ENCODE measurements at places on chromosomes 11 and 22.

DNA sequence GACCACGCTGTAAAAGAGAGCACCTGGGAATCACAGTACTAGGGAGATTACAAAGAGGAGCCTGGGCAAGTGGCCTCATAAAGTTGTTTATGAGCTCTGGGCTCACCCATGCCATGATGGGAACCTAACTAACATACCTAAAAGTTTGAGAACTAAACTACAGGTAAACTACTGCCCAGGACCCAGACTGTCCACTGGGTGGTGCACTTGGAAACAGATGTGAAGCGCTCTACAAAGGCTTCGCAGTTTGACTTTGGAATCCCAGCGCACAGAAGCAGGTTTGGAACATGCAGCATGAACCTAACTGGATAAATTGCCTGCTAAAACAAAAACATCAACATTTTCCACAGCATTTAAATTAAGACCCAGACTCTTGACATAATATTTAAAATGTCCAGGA, 418.6 kb downstream of the FAM181B start:
- no peak for DNase-seq

GRCh38 chr11:10777806-10778205, 26.8 kb downstream of the CTR9 start:
- no peak for DNase-seq

- no peak for DNase-seq
Observed at GRCh38 chr11:88213406-88213805, 38.2 kb upstream of the RAB38 start.

- DNase-seq = no peak
Observed at GRCh38 chr11:122102426-122102825, 13.6 kb downstream of the BLID start.

DNA sequence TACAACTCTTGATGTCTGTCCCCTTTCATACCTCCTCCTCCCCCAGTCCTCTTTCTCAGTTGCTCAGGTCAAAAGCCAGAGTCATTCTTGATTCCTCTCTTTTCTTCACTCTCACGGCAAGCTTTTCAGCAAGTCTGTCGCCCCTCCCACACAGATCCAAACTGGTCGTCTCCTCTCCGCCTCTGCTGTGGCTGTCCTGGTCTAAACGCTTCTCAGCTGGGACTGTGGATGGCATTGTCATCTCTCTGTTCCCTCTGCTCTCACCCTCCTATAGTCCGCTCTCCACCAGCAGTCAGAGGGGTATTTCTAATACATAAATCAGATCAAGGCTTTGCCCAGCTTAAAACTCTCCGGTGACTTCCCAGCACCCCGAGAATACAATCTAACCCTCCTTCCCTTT, 46.8 kb upstream of the SPATA19 start:
- DNase-seq = no peak

DNA sequence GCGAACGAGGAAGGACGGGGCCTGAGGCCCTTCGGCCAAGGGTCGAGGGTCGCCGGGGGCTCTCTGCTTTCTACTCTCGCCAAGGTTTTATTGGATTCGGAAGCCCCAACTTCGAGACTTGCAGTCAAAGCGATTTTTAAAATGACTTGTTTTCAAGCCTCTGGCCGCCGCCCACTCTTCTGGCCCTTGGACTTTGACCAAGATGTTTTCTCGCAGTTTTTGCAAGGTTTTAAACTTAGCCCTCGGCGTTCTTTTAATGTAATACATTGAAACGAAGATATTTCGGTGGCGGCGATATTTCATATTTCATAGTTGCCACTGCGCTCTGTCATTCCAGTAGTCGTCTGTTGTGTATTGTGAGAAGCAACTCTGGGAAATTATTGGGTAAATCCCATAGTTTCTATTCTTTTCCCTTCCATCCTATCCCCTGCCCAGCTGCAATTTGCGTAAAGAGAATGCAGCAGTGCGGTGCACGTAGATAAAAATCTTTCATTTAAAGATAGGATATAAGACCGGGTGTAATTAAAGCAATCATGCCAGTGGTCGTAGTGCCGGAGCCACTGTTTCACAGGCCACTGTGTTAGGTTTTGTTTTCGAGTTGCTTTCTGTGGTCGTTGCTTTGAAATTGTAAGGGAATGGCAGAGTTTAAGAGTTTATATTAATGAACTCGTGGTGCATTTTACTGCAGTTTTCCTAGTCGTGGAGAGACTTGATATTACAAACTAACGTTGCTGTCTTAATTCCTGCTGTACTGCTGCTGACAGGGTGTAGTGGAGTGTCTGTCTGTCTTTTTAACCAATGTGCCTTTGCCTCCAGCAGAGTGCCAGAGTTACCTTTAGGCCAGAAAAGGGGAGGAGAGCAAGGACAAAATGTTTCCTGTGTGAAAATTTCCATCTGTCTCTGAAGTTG, 702 bp downstream of the BIRC2 start:
- DNase-seq = no peak

GRCh38 chr11:15859411-15859810, 496.9 kb downstream of the SOX6 start:
- DNase-seq = no peak

DNA sequence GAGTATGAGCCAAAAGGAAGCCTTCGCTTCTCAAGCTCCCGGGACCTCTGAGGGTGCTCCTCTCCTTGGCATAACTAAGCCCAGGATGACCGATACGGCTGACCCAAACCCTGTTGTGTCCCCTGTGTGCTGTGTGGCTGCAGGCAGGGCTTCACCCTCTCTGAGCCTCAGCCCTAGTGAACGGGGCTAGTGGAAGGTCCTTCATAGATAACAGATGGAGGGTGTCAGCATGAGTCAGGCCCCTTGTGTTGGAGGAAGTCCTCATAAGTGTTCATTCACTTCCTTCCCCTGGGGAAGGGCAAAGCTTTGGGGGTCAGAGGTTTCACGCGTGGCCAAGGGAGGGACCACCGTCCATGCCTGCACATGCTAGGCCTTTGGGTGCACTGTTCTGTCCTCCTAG, 21.5 kb downstream of the SHISAL1 start:
- no peak for DNase-seq

DNA sequence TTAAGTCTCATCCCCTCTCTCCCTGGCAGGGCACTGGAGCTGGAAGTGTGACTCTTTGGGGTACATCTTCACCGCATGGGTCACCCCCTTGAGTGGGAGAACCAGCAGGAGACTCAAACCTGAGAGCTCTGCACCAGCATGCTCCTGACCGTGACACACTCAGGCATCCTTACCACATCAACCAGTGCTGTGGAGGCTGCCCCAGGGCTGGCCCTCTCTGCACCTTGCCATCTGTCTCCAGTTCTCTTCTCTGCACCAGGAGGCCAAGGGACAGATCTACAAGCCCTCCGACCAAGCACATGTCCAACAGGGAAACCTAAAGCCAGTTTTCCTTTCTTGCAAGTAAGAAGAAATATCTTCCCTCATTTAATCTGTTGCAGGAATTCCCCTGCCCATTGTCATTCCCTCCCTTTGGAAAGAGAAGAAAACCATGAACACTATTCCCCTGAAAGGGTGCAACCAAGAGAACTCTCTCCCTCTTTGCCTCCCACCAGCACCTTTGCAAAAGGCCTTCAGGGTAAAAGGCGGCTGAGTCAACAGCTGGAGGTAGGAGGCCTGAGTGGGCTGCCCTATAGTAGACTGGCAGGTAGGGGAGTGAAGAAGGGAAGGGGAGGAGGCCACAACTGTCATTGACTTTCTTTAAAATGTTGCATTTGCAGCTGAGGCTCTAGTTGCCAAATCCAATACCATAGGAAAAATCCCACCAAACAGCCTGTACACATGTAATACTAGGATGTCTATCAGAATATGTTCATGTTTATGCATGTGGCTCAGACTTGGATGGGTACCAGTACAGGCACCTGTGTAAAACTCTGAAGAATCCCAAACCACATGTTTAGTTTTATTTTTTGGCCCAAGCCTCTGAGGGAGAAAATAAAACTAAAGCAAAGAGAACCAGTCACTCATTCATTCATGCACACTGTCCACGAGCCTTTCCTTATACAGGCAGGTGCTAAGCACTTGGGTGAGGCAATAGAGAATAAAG, 117.0 kb downstream of the WT1 start:
- DNase-seq = no peak

- no peak for DNase-seq
Observed at GRCh38 chr22:43488031-43488866, 76.4 kb downstream of the MPPED1 start.

DNA sequence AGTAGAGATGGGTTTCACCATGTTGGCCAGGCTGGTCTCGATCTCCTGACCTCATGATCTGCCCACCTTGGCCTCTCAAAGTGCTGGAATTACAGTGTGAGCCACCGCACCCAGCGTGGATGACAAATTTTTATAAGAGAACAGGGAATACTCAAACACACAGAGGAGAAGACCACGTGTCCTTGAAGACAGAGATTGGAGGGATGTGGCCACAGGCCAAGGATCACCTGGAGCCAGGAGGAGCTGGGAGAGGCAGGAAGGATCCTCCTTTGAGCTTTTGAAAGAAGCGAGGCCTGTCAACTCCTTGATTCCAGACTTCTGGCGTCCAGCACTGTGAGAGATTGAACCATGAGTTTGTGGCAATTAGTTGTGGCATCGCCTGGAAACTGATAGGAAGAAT, 1049.5 kb downstream of the TBC1D22A start:
- DNase-seq = no peak

GRCh38 chr11:106852779-106853178, 165.5 kb downstream of the GUCY1A2 start:
- no peak for DNase-seq

GRCh38 chr11:133553885-133554740, 21.8 kb upstream of the OPCML start:
- no peak for DNase-seq

DNA sequence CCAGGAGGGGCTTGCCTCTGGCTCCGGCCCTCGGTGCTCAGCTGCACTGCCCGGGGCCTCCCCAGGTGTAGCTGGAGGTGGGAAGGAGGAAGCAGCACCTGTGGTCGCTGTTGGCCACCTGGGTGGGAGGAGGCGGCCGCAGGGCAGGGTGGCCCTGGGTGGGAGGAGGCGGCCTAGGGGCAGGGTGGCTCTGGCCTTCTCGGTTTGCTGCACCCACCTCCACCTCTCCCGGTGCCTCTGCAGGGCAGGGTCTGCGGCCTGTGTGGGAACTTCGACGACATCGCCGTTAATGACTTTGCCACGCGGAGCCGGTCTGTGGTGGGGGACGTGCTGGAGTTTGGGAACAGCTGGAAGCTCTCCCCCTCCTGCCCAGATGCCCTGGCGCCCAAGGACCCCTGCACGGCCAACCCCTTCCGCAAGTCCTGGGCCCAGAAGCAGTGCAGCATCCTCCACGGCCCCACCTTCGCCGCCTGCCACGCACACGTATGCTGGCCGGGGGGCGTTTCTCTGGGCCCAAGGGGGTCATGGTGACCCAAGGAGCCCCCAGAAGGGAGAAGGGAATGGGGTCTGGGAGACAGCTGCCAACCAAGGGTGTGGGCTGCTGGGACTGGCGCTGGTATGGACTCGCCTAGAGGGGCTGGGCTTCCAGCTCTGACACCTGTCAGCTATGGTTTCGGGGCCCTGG, 20.6 kb downstream of the MUC5AC start:
- no peak for DNase-seq

DNA sequence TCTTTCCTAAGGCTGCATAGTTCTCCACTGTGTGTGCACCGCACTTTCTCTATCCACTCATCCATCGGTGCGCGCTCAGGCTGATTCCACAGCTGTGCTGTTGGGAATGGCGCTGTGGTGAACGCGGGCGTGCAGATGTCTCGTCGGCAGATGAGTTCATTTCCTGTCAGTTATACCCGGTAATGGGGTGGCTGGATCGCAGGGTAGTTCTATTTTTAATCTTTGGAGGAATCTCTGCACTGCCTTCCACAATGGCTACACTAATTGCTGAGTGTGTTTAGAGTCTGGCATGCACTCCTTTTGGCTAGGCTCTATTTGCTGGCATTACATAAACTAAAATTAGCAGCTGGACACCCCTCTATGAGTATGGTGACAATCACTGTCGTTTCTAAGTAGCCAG, 27.9 kb upstream of the KRTAP5-7 start:
- no peak for DNase-seq

DNA sequence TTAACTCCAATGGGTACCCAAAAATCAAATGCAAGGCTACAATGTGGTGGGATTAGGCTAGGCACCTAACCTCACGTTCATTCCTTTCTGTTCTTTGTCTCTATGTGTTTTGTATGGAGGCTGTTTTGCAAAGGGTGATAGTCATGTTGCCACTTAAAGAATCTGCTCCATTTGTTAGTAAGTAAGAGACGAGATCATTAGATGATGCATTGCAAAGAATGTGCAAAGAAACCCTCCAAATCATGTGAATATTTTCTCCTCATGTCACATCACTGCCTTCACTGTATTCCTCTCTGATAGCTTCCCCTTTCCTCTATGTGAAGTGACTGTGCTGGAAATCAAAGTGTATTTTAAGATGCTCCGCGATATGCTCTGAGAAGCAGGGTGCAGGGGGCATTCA, 11.9 kb downstream of the SYT13 start:
- no peak for DNase-seq

DNA sequence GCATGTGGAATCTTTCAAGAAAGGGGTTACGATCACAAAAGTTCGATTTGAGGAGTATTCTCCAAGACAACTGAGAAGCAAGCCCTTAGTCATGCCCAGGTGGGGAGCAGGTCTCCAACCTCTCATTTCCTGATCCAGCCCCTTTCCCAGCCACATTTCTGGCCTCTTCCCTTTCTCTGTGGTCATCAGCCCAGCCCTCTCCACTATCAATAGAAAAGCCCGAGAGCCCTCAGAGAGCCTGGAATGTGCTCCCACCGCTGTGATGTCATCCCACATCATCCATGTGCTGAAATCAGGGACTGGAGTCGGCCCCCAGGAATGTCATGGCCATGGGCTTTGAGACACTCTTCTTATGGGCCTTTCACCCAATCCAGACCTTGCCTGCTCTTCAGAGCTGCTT, 62.6 kb downstream of the KCNJ1 start:
- no peak for DNase-seq

DNA sequence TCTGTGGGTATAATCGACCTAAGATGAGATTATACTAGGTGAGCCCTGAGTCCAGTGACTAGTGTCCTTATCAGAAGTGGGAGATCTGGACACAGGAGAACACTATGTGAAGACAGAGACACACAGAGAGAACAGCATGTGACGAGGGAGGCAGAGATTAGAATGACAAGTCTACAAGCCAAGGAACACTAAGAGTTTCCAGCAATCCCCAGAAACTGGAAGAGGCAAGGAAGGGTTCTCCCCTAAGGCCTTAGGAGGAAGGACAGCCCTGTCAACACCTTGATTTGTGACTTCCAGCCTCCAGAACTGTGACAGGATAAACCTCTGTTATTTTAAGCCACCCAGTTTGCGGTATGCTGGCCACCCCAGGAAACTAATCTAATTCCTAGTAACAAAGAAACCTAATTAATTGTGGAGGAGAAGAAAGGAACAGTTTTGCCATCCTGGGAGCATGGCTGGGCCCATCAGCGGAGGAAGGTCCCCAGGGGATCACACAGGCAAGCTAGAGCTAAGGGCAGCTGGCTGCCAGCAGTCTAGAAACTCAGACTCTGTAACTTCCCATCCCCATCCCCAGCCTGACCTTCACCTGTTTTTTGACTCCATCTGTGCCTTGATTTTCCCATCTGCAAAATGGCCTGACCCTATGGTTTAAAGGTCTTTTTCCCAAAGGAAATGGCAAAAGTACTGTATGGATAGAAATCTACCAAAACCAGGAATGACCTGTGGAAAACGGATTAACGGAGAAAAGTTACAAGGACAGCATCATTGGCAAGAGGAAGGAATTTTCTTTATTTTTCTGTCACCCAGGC, 10.3 kb upstream of the THOC5 start:
- DNase-seq = no peak

Data from heart left ventricle (tissue), 16 donors.